ENCODE measurements at places on chromosomes 16 and 17. TPM values are rescaled to one million over a fixed set of nuclear protein-coding genes. Genes with fewer than 3 reads are reported as not detected.

The SPNS3 gene
- total RNA-seq = 0.40 TPM

The IRX6 gene
- not detected for total RNA-seq

The CD300H gene
- total RNA-seq = not detected

The CD300E gene
- not detected for total RNA-seq

The TPSB2 gene
- not detected for total RNA-seq

The AP2B1 gene
- 85.9 TPM for total RNA-seq

The KCNJ16 gene
- total RNA-seq = under 0.01 TPM

The ANKS4B gene
- not detected for total RNA-seq

The PRSS8 gene
- total RNA-seq = not detected

The ITGAD gene
- total RNA-seq = not detected

The IGSF6 gene
- not detected for total RNA-seq

The MYH11 gene
- total RNA-seq = under 0.01 TPM

The MYL4 gene
- total RNA-seq = 0.40 TPM

The TLCD2 gene
- total RNA-seq = 1.2 TPM

The SP2 gene
- 0.87 TPM for total RNA-seq

The SEPTIN1 gene
- not detected for total RNA-seq

The HS3ST2 gene
- not detected for total RNA-seq

The PEX12 gene
- total RNA-seq = 3.6 TPM

The KIF22 gene
- 30.5 TPM for total RNA-seq

The G6PC1 gene
- total RNA-seq = not detected

The TBC1D28 gene
- not detected for total RNA-seq

The TPSG1 gene
- total RNA-seq = not detected

The CASKIN1 gene
- under 0.01 TPM for total RNA-seq

The NTN3 gene
- total RNA-seq = under 0.01 TPM

The TERF2IP gene
- 27.7 TPM for total RNA-seq

The MT1A gene
- 2.4 TPM for total RNA-seq

The STH gene
- total RNA-seq = not detected

The MYH8 gene
- total RNA-seq = not detected

The GLP2R gene
- total RNA-seq = under 0.01 TPM

The SLC2A4 gene
- total RNA-seq = 0.60 TPM

The LGALS9B gene
- total RNA-seq = not detected

The NPTX1 gene
- under 0.01 TPM for total RNA-seq
